A549 treated with CORT108297 at 1 μM for 4 hours (cell line): ENCODE measurements at places on chromosomes 2 and 18. TPM values are rescaled to one million over a fixed set of nuclear protein-coding genes. Genes with fewer than 3 reads are reported as not detected.

AGBL5 gene
- total RNA-seq, result 30.0 to 34.0 TPM (median 32.4 TPM) in 5 replicates

RNF125 gene
- total RNA-seq, result 0.20 to 0.32 TPM (median 0.28 TPM) in 5 replicates

LYPD6B gene
- total RNA-seq, result 0.12 TPM in 1 of 5 replicates, not detected in the others

MMADHC gene
- 85.9 to 118 TPM (median 86.0 TPM) in 5 replicates for total RNA-seq

DTNA gene
- 0.14 to 0.29 TPM (median 0.23 TPM) in 5 replicates for total RNA-seq

HRH4 gene
- not detected in 5 replicates for total RNA-seq

COL6A3 gene
- 0.07 to 0.20 TPM (median 0.09 TPM) in 5 replicates for total RNA-seq

DCTN1 gene
- 102 to 155 TPM (median 147 TPM) in 5 replicates for total RNA-seq

C18orf54 gene
- 2.0 to 3.1 TPM (median 2.5 TPM) in 5 replicates for total RNA-seq
